Spleen (tissue), 13 donors: ENCODE measurements at places on chromosomes 7 and 10. TPM values are rescaled to one million over a fixed set of nuclear protein-coding genes. Genes with fewer than 3 reads are reported as not detected.

DNA sequence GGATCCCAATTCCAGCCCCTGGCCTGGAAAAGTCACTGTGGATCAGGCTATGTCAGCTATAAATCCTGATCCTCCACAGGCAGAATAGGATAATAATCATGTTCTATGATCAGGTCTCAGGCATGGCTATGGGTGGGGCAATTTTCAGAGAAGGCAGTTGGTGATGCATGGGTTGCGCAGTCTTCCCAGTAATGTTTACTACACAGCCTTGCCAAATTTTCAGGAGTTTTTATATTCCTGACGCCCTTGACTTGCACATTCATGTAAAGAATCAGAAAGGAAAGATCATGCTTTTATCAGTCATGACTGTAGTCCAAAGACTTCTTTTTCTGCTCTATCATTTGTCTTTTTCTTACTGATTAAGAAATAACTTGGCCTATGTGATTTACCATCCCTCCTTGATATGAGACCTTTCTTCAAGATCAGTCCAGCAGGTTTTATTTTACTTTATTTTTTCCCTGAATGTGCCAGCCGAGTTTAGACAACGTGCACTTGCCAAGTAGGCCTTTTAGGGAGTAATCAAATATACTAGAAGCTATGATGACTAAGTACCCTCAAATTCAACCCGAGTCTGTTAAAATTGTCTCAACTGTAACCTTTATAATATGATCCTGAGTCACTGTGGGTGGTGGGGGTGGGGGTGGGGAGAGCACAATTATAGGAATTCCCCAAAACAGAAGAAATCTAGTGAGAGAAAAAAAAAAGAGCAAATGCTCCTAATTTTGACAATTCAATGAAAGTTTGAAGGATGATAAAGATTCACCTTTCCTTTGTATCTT is 31.9 kb downstream of the ARL4A start:
- DNase-seq, result no peak

Gene SEMA3E
- polyA plus RNA-seq, result not detected

Gene ZSCAN25
- polyA plus RNA-seq, result 3.8 TPM

Gene PRRT4
- polyA plus RNA-seq, result 0.28 TPM
